Motor neuron (in vitro differentiated cells): ENCODE measurements at places on chromosomes 1 and 21.
A peak's percentile ranks its signal among the peaks of the same experiment; 100 is the strongest.

DNA sequence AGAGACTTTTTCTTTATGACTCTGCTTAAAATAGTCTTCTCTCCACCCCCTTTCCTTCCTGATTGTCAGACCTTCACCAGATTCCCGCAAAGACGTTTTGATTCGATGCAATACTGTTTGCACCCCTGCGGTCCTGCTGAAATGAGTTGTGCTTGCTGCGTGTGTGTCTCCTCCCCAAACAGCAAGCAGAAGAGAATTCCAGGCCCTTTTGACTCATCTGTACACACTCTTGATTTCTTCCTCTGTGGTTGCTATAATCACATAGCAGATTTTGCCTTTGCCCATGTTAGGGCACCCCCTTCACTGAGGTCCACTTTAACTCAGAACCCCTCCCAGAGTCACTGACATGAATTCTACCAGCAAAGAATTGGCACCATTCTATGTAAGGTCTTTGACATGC is 136.5 kb downstream of the ZZZ3 start:
- ATAC-seq = no peak

DNA sequence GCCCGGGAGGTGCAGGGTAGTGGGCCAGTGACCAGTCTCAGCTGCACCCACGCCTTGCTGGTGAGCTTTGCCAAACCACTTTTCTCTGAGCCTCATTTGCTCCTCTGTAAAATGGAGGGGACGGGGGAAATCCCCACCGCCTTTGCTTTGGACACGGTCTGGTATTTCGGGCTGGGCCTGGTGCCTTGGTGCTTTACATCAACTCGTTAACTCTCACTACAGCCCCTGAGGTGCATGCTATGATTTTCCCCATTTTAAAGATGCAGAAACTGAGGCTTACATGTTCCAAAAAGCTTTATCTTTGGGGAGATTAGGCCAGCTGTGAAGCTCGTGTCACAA is 116.1 kb upstream of the RUNX3 start:
- no peak for ATAC-seq

DNA sequence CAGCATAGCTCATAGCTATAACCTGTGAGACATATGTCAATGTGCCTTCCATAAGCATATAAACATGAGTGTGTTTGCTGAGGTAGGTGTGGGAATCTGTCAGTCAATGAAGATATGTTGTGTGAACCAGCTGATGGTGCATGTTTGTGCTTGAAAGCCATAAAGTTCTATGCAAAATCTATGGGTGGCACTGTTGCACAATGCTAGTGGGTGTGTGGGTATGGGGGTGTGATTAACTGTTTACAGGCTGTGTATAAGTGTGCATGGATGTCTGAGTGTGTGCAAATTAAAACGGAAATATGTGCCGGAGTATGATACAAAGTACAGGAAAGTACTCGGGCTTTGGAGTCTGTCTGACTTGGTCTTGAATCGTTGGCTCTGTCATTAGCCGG is 1.0 kb upstream of the ATP2B4 start:
- ATAC-seq = peak; percentile 2

DNA sequence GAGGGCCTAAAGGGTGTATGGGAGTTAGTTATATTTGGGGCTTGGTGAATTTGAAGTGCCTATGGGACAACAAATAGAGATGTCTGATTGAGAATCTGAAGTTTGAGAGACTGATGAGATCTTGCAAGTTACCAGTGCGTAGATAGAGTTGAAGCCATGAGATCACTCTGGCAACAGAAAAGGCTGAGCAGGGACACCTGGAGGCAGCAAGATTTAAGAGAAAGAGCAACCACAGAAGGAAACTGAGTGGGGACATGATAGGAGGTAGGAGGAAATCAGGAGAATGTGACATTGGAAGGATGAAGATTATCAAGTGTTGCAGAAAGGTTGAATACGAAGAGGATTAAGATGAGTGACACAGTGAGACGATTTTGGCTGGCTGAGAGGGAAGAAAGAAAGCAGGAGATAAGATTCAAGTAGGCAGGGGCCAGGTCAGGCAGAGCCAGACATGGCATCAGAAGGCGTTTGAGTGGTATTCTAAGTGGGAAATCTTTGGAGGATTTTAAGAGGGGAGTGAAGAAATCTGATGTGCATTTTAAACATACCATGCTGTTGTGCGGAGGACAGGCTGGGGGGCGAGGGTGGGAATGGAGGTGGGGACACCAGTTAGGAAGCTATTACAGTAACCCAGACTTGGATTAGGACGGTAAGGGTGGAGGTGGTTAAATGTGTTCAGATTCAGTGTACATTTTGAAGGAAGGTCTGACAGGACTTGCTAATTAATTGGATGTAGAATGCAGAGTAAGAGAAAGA is 3.0 kb upstream of the MPL start:
- no peak for ATAC-seq

GRCh38 chr1:239363930-239364329 is 22.4 kb upstream of the CHRM3 start:
- no peak for ATAC-seq

- ATAC-seq = no peak
Observed at GRCh38 chr1:180101411-180101810, 53.3 kb upstream of the QSOX1 start.

DNA sequence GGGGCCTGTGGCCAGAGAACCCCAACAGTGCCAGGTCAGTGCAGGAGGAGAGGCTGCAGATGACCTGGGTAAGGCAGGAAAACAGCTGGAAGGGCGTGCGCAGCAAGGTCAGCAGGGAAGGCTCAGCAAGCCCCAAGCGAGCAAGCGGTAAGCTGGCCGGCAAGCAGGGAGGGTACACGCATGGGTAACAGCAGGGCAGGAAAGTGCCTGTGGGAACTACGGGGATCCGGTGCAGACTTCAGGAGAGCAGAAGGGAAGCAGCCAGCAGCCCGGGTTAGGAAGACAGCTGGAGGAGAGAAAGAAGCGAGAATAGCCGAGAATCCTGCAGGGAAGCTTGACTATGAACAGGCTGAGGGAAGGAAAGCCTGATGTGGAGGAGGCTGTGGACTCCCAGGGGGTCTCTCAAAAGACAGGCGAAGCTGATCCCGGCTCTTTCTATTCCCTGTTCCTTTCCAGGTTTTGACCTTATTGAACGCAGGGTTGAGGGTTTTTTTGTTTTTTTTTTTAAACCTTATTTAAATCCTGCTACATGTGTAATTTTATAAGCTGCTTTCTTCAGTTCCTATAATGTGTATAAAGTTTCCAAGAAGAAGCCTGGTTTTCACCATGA is 20.9 kb downstream of the UMODL1 start:
- no peak for ATAC-seq

DNA sequence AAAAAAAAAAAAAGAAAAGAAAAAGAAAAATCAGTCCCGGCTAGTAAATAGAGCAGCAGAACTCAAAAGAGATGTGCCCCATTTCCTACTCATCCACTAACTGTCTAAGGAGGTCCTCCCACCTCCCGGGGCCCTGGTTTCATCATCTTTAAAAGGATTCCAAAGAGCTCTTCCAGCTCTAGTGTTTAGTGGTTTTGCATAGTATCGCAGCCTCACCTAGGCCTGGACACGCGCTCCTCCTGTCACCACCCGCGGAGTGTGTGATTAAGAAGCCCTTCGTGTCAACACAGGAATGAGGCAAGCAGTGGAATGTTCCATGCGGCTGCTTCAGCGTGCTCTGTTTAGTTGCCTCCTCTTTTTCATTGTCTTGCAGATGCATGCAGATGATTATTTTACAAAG is 49.0 kb downstream of the LBR start:
- ATAC-seq = peak; percentile 94

- no peak for ATAC-seq
Observed at GRCh38 chr1:25967308-25967707, 30.6 kb downstream of the PAFAH2 start.

- peak; percentile 82 for ATAC-seq
Observed at GRCh38 chr1:39632682-39633417, 6.6 kb downstream of the HEYL start.
